ENCODE measurements at places on chromosomes 2 and 18.
A peak's percentile ranks its signal among the peaks of the same experiment; 100 is the strongest.

- DNase-seq = no peak
Observed at GRCh38 chr2:8522687-8523086, 159.2 kb upstream of the ID2 start.

- no peak for DNase-seq
Observed at GRCh38 chr2:163187119-163187518, 348.6 kb upstream of the KCNH7 start.

- DNase-seq = no peak
Observed at GRCh38 chr2:88218981-88219380, 48.8 kb downstream of the THNSL2 start.

- DNase-seq = peak; percentile 53
Observed at GRCh38 chr2:33477473-33478468, 1.3 kb downstream of the RASGRP3 start.

Data from substantia nigra (tissue), 51 donors.